ENCODE measurements at places on chromosomes 5 and 9. TPM values are rescaled to one million over a fixed set of nuclear protein-coding genes. Genes with fewer than 3 reads are reported as not detected.

Gene DUSP1
- total RNA-seq: 10.5 TPM

DNA sequence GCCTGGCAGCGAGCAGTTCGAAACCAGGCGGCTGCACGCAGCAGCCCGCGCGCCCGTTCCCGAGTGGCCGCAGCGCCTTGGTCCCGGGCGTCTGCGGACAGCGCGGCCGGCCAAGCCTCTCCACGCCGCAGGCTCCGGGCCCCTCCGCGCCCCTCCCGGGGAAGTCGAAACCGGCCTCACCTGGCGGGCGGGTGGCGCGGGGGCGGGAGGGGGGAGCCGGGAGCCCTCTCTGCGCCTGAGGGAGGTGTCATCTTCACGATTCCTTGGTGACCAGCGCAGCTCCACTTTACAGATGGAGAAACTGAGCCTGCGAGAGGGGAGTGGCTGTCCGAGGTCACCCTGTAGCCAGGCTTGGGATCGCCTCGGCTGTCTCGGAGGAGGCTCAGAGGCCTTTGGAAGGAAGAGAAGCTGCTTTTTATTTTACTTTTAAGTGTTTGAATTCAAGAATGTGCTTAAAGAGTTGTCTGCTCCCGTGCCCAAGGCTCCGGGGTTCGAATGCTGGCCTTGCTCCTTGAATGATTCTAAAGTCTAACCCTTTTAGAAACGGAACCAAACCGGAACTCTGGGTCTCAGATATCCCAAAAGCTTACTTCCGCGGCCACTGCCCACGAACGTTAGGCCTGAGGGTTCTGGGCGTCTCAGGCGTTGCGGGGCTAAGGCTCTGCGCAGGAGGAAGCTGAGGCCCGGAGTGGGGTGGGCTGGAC is 662 bp downstream of the SUSD3 start:
- H3K4me3 ChIP-seq: peak overlapping the region; percentile 45
- H3K27me3 ChIP-seq: no peaks in the 10 kb centered on the region
- H3K36me3 ChIP-seq: no peaks in the 10 kb centered on the region

- DNase-seq: no peak
- H3K4me1 ChIP-seq: peaks cover 10% of the 10 kb centered on the region
- H3K4me3 ChIP-seq: no peak overlapping the region
- H3K27me3 ChIP-seq: no peaks in the 10 kb centered on the region
Observed at GRCh38 chr5:141623611-141624010, 4.8 kb upstream of the DIAPH1 start.

Gene PRR16
- total RNA-seq: not detected

Gene TRPM6
- not detected for total RNA-seq

All from Karpas-422 (cell line).